CD4-positive, alpha-beta T cell treated with Interleukin-2 at 100 ng/mL for 4 hours (primary cell): ENCODE measurements at places on chromosomes 2 and 18.
A peak's percentile ranks its signal among the peaks of the same experiment; 100 is the strongest.

DNA sequence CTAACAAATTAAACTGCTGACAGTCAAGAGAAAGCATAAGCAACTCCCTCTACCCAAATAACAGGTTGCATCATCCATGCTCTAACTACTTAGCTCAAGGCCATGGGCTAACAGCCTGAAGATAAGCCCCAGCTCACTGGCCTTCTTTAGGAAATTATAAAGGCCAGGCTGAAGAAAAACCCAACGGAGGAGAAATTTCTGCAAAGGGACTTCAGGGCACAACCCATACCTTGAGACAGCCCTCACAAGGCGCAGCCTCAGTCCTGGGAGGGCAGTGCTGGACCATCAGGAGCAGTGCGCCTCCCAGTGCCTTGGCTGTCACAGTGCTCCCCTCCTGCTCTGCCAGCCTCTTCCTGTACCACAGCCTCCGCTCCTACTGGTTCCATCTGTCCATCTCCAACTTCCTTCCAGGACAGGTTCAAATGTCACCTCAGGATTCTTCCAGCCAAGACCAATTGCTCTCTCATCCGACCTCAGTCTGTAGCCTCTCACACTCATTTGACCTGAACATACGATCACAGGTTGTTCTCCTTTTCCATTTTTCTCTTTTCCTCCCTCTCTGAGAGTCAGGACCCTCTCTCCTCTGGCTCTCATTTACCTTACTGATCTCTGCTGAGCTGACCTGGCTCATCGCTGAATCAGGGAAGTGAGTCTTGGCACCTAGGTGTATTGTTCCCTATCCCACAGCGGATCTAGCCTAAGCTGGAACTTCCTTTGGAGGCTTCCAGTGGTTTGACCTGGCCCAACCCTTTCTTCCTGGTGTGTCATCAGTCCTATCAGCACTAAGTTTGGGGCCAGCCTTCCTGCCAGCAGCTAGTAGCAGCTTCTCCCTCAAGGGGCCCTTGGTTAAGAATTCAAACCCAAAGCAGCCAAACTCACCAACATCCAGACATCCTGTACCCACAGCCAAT, 1.9 kb downstream of the MCFD2 start:
- no peak for DNase-seq

DNA sequence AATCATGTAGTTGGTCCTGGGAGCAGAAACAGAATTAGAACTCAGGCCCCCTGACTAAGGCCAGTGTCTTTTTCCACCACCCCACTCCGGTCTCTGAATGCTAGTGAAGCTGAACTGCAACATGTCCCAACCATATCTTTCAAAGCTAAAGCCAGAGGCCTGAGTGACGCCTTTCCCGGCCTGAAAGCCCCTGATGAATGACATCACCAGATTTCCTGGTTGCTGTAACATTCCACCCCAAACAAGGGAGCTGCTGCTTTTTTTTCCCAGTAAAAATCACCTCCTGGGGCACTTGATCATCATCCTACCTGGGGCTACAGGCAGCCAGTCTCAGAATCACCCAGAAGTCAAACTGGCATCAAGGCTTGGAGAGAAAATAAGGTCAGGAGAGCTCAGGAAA, 162.7 kb downstream of the ARL4C start:
- no peak for DNase-seq

DNA sequence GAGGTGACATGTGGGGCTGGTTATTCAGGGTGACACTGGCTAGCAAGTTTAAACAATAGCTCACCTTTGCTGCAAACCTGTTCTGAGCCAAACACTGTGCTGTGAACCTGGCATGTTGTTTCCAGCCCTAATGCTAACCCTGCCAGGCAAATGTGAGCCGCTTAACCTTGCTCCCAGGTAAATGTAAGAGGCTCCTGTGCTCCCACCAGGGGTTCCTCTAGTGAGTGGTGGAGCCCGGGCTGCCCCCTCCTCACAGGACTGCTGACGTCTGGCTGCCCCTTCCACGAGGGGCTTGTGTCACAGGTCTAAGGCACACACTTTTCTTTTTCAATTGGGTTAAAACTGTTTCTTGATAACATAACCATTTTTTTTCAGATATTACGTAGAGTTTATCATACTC, 223.7 kb downstream of the DCDC2C start:
- DNase-seq, result no peak

GRCh38 chr2:96737831-96738230, 2.0 kb downstream of the LMAN2L start:
- peak; percentile 23 for DNase-seq

GRCh38 chr2:199975273-199975895, 20.0 kb downstream of the MAIP1 start:
- DNase-seq, result no peak

- no peak for DNase-seq
These were observed 72.2 kb upstream of the MEIS1 start for GRCh38 chr2:66362701-66363100.

- DNase-seq, result no peak
These were observed 36.0 kb downstream of the LONRF2 start for GRCh38 chr2:100286318-100286717.

- DNase-seq, result no peak
These were observed 43.4 kb upstream of the KYNU start for GRCh38 chr2:142834021-142834420.

GRCh38 chr18:12333506-12334290, 25.7 kb downstream of the TUBB6 start:
- DNase-seq, result no peak

- DNase-seq, result no peak
These were observed 277.4 kb upstream of the LRATD1 start for GRCh38 chr2:14355102-14355501.

DNA sequence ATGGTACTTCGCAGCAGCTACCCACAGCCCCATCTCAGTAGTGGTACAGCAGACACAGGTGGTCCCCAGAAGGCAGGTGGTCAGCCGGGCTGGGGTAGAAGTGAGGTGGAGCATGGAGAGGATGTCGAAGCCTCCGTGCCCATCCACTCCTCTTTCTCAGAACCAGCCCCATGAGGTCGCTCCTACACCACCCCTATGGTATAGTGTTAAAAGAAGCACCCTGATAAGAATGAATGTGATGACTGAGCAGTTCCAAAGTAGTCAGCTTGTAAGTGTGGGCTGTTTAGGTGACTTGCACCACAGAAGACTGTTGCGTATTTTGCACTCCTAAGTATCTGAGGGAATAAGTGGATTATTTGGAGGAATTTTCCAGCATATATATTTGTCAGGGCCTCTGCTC, 111.3 kb downstream of the WDSUB1 start:
- no peak for DNase-seq

DNA sequence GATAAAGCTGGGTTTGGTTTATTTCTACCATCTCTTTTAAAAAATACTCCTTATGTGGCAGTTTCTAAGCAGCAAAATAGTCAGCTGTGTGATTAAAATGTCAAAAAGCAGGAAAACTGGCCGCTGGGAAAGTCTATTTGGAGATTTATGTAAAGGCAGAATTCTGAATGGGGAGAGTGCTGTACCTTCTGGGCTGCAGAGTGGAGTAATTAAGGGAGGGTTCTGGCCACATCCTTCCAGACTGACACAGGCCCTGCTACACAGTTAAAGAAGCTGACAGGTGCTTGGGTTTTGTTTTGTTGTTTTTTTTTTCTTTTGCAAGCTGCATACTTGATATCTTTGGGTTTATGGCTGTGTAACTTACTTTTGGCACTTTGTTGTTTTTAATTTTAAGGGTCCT, 157.2 kb downstream of the WDSUB1 start:
- no peak for DNase-seq

DNA sequence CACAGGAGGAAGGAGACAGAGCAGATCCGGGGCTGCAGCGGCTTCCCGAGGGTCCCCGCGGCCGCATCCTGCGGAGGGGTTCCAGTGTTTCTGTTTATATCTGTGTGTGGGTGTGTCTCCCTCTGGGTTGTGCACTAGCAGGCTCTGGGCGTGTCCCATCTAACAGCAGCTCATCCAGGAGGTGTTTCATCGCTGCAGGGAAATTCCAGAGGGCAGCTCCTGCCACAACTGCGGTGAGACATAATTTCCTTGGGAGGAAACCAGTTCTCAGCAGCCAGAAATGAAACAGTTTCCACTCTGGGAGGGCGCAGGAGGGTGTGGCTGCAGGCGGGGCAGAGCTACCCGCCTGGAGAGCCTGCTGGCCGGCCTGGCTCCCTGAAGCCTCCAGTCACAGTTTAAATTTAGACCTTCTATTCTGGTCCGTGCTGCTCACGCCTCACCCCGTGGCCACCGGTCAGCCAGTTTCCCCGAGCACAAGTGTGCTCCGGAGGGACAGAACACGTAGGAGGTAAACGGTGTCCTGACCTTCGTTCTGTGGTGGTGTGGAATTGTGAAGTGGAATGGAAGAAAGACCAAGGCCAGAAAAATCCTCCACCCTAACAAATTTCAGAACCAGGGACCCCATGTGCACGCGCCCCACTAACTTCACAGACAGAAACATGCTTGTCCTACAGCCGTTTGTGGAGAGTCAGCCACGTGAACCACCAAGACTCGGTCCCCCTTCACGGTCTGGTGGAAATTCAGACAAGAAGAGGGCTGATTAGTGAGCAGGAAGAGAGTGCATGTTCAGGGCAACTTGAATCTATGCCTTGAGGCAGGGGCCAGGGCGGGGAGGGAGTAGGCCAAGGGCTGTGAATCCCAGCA, 50.2 kb downstream of the TEX44 start:
- peak; percentile 65 for DNase-seq

- no peak for DNase-seq
These were observed 31.6 kb upstream of the TWIST2 start for GRCh38 chr2:238816291-238816690.

GRCh38 chr2:166831930-166832329, 56.4 kb upstream of the XIRP2 start:
- DNase-seq, result no peak

- DNase-seq, result no peak
These were observed 19.1 kb upstream of the TXNDC2 start for GRCh38 chr18:9866627-9867026.

- DNase-seq, result no peak
These were observed 318.7 kb downstream of the CELF4 start for GRCh38 chr18:37246779-37247340.

- DNase-seq, result no peak
These were observed 55.9 kb downstream of the E2F6 start for GRCh38 chr2:11410101-11410500.

GRCh38 chr2:196322973-196323810, 151.8 kb upstream of the STK17B start:
- no peak for DNase-seq

GRCh38 chr2:172753610-172754009, 18.0 kb downstream of the RAPGEF4 start:
- DNase-seq, result no peak

DNA sequence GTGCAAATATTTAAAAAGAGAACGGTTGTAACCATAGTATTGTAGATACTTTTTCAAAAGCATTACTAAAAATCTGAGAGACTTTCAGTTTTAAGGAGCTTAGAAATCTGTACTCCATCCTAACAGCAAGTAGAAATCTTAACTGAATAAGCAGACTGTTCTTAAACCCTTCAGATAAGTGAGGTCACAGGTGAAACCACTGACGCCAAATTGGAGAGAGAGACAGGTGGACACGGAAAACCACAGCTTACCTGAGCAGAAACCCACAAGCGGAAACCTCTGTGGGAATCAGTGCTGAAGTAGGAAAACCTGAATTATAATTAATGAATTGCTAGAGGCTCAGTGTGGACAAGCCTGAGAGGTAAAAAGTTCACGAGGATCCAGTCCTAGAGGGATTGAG, 959.4 kb upstream of the CELF4 start:
- no peak for DNase-seq
